ENCODE measurements at places on chromosomes 2 and 18.

GRCh38 chr18:62118328-62118727, 68.5 kb downstream of the PIGN start:
- DNase-seq: no peak

GRCh38 chr2:181790716-181791649, 100.5 kb upstream of the ITPRID2 start:
- peak; percentile 6 for DNase-seq

- peak; percentile 24 for DNase-seq
These were observed 32.5 kb upstream of the RMDN2 start for GRCh38 chr2:37892436-37893114.

GRCh38 chr2:207849443-207849842, 79.7 kb upstream of the FZD5 start:
- no peak for DNase-seq

GRCh38 chr2:222734703-222735014, 63.2 kb downstream of the MOGAT1 start:
- no peak for DNase-seq

DNA sequence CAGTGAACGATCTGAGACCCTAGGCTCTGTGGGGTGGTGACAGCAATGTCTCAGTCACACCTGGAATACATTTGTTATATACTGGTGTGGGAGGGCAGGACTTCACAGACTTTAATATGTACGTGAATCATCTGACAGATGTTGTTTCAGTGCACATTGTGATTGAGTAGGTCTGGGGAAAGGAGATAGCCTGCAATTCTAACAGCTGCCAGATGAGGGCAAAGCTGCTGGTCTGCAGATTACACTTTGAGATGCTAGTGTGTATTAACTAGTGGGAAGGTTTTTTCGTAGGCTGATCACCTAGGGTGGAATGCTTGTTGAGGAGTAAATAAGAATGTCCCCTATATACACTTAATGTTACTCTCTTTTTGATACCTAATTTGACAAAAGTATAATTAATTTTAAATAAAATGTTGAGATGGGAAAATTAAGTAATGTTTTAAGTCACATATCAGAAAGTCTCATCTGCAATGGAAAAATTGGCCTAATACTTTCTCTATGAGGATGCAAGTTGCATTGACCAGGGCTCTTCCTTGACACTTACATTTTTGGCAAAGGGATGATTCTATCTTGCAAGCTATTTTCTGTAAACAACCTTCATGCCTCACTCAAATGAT, 496.9 kb upstream of the HNMT start:
- DNase-seq: no peak

DNA sequence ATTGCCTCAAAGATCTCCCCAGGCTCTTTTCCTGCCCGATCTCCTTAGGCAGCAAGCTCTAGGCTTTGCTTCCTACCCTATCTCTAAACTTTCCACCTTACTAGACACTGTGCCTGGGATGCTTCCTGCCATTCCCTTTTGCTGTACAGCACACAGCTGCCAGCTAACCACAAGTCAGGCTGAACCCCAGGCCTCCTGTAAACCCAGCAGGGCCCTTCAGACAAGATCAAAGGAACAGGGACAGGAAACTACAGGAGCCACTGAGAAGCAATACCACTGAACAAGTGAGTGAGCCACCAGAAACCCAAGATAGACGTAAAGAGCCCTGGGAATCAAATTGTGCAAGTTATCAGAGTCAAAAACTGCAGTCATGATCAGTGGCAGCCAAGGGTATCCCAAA, 180.7 kb downstream of the SUCLG1 start:
- DNase-seq: no peak

DNA sequence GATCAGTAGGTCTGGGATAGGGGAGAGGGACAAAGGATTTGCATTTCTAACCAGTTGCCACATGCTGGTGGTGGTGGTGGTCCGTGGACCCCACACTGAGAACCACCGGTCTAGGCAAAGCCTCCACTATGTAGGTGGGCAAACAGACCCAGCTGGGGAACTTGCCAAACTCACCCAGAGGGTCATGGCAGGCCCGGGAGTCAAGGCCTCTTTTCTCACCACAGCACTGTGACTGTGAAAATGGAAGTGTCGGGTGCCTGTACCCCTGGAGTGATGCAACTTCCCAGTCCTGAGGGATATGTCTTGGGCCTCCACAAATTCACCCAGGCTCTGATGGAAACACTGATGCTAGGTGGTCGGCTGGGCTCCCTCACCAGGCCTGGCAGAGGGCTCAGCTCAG, 101.2 kb upstream of the SMAD2 start:
- no peak for DNase-seq

DNA sequence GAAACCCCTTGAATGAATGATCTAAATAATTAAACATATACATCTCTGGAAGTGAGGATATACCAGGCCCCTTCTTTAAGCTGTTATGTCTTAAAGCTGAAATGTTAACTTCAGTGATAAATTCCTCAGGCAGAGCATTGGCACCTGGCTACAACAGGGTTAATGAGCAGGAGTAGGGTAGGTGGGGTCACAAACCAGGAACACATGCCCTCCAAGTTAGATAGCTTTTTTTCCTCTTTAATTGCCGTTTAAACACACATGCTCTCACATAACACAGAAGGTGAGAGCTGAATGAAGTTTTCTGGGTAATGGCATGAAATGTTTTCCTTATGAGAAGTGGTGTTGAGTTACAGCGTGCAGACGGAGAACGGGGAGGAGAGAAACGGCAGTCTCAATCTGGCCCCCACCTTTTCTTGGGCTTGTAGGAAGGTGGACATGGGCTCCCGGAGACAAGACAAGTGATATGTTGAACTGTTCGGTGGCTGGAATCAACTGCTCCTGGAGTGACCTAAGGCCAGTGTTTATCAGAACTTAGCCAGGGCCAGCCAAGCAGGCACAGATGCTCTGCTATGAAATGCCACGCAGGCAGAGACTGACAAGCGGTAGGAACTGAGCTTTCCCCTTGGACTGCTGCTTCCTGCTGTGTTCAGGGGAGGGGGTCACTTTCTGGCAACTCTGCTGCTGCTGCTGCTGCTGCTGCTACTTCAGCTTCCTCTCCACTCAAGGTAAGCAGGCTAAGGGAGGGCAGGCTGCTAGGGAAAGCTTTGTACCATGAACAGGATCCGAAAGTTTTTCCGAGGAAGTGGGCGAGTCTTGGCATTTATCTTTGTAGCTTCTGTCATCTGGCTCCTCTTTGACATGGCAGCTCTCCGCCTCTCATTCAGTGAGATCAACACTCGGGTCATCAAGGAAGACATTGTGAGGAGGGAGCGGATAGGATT, at the start of gene GALNT5:
Gene GALNT5, plus strand, starts transcription at position 394 of the 941 bp plus-strand sequence. Its CDS starts 378 bp downstream, at position 772.
- DNase-seq: no peak

- DNase-seq: no peak
These were observed 122.9 kb downstream of the TXNL1 start for GRCh38 chr18:56515522-56515921.
